ENCODE measurements at places on chromosomes 2 and 18. TPM values are rescaled to one million over a fixed set of nuclear protein-coding genes. Genes with fewer than 3 reads are reported as not detected.
A peak's percentile ranks its signal among the peaks of the same experiment; 100 is the strongest.

- DNase-seq = no peak
Observed at GRCh38 chr2:135839713-135840112, 2.7 kb upstream of the LCT start.

GRCh38 chr2:145038041-145038525 lies 518.2 kb upstream of the ZEB2 start:
- no peak for DNase-seq

Gene CDH20
- 0.20 TPM for total RNA-seq

Gene KCNG3
- total RNA-seq = 0.29 TPM

Gene SAG
- total RNA-seq = 0.31 TPM

- peak; percentile 63 for DNase-seq
Observed at GRCh38 chr2:19362755-19363473, 4.5 kb upstream of the OSR1 start.

Gene AOX1
- not detected for total RNA-seq

Measured in activated naive CD8-positive, alpha-beta T cell treated with anti-CD3 and anti-CD28 coated beads for 36 hours (primary cell).